ENCODE measurements at places on chromosomes 3 and 15.
A peak's percentile ranks its signal among the peaks of the same experiment; 100 is the strongest.

DNA sequence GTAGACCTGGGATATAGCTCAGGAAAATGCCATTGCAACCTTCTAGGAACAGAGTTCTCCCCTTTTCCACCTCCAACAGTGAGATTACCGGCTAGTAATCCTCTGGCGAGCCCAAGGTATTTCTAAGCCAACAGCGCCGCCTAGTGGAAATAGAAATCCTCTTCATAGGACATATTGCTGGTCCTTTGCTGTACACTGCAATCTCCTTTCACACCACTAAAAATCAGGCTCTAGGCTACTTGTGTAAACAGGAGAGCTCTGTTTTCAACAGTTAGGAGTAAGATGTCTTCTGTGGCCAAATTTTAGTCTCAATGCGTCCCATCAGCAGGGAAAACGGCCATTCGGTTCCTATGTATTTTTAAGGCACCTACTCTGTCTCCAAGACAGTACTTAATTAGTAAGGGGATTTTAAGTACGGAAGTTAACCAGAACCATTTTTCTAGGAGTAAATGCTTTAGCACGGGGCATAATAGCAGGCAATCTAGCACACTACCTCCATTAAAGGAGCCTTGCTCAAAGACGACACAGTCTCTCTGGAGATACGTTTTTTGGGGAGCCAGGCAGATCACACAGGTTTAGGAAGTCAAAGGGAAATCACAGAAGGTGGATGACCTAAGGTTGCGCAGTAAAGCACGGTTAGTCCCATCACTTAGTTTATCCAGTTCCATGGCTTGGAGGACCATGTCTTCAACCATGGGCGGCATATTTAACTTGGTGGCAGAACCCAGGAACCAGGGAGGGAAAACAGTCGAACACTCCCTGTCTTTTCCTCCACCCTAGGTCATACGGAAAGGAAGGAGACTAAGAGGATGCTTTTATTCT, 43.8 kb downstream of the NCEH1 start:
- DNase-seq, result peak; percentile 78

GRCh38 chr3:188796122-188796631, 375.6 kb upstream of the TPRG1 start:
- no peak for DNase-seq

- no peak for DNase-seq
Observed at GRCh38 chr3:129985113-129985512, 10.6 kb downstream of the TRH start.

- no peak for DNase-seq
Observed at GRCh38 chr3:193795062-193795690, 202.2 kb downstream of the OPA1 start.

GRCh38 chr15:30922480-30923311, 19.0 kb downstream of the FAN1 start:
- DNase-seq, result no peak

DNA sequence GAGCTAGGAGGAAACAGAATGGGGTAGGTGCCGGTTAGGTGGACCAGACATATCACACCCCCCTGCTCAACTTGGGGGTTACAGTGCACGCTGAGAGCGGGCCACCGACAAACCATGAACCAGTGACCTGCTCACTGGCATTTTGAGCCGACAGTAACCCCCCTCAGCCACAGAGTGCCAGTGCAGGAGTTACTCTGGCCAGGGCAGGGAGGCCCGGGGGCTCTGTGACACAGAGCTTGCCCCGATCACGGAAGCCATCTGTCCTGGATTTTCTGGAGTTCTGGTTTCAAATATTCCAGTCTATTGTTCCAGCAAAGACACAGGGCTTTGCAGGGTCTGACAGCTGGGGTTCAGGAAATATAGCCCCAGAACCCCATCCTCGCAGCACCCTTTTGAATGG, 225.2 kb downstream of the VPS13C start:
- DNase-seq, result no peak

DNA sequence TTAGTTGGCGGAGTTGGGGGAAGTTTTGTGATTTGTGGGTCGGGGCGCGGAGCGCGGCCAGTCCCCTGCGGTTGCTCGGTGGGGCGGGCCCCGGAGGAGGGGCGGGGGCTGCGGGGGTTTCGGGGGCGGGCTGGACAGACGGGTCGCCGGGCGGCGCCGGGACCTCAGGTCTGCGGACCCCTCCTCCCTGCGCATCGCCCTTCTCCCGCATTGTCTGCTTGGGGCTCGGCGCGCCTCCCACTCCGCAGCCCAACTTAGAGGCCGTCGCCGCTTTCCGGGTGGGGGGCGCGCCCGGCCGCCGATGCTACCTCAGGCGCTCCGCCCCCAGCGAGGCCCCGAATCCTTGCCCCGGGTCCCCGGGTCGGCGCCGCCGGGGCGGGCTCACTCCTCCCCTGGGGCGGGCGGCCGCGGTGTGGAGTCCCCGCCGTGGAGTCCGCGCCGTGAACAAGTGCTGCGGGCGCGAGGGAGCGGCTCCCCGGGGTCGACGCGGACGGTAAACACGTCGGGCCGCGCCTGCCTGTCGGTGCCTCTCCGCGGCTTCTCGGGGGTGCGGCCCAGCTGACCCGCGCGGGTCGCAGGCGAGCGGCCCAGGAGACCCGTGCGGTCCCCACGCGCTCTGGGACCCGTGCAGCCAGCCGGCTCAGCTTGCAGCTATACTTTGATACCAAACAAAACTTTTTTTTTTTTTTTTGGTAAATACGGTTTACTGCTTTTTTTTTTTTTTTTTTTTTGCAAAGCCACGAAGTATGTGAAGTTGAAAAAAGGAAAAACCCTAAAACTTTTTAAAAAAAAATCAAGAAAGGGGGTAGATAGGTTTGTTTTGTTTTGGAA, 624 bp downstream of the AKAP13 start:
- peak; percentile 77 for DNase-seq

DNA sequence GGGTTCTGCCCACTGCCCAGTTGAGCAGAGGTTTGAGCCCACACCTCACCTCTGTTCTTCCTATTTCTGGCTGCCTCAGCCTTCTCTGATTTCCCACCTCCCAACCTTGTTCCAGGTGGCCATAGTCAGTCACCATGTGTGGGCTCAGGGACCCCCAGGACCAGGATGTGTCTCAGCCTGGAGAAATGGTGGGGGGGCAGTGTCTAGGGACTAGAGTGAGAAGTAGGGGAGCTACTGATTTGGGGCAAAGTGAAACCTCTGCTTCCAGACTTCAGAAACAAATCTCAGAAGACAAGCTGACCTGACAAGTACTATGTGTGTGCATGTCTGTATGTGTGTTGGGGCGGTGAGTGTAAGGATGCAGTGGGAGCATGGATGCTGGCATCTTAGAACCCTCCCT, 22.9 kb downstream of the SHF start:
- DNase-seq, result no peak

DNA sequence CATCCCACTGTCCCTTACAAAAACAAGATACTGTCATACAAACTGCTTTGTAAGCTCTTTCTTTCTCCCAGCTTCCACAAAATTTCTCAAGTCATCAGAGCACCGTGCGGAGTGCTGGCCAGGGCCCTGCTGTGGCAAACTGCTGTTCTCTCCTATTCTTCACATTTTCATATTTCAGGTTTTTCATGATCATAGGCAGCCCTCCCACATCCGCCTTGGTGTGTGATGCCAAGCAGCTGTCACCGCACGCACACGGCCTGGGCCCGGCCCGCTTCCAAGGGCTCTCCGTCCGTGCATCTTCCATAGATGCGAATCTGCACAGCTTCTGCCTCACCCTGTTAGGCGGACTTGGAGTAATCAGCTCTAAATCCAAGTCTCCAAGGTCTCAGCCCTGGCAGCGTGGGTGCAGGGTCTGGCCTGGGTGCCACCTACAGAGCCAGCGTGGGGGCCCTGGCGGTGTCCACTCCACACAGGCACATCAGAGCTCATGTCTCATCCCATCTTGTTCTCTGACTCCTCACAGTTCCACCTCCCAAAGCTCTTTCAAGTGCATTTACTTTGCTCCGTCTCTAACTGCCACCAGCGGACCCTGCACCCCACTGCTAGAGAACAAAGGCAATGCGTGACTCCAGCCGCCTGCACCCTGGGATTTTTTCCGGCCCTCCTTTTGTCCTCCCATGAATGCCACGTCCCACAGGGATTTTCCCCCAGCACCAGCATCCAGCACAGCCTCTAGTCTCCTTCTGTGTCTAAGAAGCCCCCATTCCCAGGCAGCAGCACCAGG, 27.2 kb downstream of the CYFIP1 start:
- no peak for DNase-seq

DNA sequence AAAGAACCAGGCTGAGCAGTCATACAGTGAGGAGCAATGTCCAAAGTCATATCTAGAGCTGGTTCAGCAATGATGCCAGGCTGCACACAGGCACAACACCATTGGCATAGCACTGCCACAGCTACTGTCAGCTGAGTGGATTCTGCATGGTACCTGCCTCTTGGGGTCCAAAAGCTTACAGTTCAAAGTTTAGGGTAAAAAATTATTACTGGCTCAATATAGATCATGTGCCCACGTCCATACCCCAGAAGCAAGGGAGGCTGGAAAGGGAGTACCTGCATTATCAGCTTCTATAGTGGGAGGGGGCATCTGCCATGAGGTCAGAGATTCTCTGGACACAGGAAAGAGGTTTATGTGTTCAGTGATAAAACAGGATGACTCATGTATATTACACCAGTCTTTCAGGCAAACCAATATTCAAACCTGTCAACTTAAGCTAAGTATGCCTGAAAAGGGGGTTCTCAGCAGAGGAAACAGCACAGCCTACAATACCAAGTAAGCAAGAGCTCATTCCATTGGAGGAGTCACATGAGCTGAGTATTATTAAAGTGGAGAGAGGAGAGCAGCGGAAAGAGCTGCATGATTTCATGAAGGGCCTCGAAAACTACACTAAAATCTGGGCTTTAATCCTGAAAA, 99.0 kb downstream of the ANO10 start:
- peak; percentile 40 for DNase-seq

DNA sequence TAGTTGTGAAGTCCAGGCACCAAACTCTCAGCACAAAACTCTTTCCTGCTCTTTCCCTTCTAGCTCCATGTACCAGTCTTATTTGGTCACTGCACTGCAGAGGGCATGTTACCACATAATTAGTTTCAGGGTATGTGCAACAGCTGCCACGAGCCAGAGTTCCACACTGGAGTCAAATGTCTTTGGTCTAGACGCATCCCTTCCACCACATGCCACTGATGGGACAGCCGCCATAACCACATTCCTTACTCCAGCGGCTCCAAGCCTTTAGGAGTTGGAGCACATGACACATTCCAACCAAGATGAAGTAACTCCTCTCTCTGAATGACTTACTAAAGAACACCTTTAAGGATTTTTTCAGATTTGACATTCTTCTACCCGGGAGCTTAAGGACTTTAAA, 153.4 kb downstream of the ERC2 start:
- no peak for DNase-seq

DNA sequence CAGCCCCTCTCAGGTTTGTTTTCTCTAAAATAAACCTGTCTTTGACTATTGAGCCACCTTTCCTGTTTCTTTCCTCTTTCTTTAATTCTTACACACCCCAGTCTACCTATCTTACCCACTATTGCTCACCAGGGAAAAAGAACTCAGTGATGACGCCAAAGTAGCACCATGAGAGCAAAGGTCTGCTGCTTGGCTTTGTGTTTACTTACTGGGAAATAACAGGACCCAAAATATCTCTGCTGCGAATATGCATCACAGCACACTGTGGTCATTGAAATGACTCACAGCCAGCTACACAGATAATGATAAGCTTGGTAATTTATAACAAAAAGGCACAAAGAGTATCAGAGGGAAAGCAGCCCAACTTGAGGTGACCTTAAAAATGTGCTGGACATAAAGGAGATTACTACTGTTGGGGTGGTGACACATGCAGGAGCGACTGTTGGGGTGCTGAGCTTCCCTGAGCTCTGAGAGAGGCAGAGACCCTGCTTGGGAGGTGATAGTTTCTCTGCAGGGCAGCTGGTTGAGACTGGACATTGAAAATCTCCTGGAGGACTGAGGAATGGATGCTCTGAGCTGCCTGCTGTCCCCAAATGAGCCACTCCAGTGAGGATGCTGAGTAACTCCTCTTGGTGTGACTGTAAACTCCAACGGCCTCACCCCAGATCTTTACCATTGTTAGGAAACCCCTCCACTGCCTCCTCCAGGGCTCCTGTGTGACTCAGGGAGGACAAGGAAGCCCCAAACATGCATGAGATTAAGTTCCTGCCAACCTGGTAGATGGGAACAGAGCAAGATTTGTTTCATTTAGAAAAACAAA, 14.5 kb downstream of the EFCAB12 start:
- peak; percentile 85 for DNase-seq

GRCh38 chr3:110958313-110959147, 113.1 kb upstream of the NECTIN3 start:
- no peak for DNase-seq

GRCh38 chr3:122200661-122201060, 17.2 kb downstream of the CASR start:
- DNase-seq, result no peak

DNA sequence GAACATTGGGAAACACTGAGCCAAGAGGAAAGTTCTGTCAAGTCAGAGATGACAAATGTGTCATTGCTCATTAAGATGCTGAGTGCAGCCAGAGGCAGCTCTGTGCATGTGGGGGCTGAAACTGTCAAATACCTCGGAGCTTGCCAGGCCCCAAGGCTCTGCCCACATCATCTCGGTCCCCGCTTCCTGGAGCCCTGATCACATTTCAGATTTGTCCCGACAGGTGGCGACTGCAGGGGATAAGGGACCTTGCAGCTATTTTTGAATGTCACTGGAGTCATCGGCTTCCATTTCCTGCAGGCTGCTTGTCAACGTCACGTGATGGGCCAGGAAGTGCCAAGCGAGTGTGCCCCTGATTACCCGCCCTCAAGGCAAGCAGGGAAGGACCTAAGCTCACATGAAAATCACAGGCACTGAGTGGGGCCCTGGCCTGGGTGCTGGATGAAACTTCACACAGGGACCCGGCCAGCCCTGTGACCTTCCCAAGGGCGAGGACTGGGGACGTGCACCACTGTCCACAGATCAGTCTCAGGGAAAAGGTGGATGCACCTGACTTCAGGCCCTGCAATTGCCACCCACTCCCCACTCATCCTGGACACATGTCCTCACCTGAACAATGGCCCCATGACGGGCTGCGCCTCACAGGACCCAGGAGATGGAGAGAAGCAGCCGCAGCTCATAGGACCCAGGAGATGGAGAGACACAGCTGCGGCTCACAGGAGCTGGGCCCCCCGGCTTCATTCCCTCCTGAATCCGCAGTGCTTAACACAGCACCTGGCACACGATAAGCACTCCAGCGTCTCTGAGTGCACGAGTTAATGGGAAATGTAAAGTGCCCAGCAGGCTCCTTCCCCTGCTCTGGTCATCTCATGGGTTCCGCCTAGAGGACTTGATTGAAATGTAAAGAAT, 73.4 kb downstream of the NUP210 start:
- DNase-seq, result no peak

- DNase-seq, result no peak
Observed at GRCh38 chr15:33313491-33313890, 2.7 kb downstream of the RYR3 start.

- DNase-seq, result no peak
Observed at GRCh38 chr3:41352510-41352909, 153.2 kb downstream of the CTNNB1 start.

GRCh38 chr3:34376691-34377090, 578.3 kb downstream of the PDCD6IP start:
- no peak for DNase-seq

- no peak for DNase-seq
Observed at GRCh38 chr15:58627701-58628100, 121.8 kb downstream of the ADAM10 start.
